ENCODE measurements at places on chromosomes 3 and 15.
A peak's percentile ranks its signal among the peaks of the same experiment; 100 is the strongest.

- DNase-seq = no peak
These were observed 31.4 kb upstream of the CACNA2D2 start for GRCh38 chr3:50534681-50535330.

DNA sequence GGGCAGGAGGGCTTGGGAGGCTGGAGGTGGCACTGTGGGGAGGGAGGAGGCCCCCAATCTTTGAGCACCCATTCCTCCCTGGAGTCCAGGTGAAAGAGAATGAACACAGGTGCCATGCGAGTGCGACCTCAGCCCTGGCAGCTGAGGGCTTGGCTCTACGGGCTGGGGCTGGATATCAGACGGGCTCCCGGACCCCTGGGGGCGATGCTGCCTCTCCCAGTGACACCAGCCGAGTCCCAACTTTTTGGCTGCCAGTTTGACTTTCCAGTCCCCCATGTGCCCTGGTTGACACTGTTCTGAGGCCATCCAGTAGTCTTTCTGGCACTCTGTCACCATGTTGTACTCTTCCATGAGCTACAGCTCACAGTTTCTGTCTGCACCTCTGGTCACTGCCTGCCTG lies 1.2 kb downstream of the VILL start:
- no peak for DNase-seq

- DNase-seq = no peak
These were observed 142.0 kb upstream of the ATP2B2 start for GRCh38 chr3:10647376-10647775.

GRCh38 chr3:121943431-121943830 lies 49.2 kb downstream of the SLC15A2 start:
- DNase-seq = no peak

DNA sequence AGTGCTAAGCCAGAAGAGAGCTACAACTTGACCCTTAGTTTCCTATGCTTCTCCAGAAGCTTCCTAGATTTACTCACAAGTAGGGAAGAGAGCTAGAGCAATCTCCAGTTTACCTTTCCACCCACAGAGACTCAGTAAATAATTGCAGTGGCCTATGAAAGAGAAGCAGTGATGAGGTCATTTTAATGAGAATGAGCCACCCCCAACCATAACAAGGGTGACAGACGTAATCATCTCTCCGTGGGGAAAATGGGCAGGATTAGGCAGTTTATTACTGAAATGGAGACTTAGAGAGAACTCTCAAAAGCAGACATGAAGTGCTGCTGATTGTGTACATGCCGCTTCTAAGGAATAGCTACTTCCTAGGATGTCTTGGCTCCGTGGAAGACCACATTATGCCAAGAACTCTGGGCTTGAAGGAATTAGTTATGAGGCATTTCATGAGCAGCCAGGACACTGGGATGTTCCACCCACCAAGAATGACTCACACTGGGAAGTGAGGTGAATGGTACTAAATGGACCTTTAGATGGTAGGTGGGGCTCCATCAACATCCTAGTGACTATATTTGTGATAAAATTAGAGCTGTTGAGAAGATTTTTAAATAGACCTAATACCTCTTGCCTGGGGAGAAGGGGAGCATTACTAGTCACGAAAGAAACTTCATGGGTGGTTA lies 160.9 kb downstream of the EDEM1 start:
- no peak for DNase-seq

- peak; percentile 43 for DNase-seq
These were observed 188.7 kb upstream of the LINGO1 start for GRCh38 chr15:77821188-77821958.

DNA sequence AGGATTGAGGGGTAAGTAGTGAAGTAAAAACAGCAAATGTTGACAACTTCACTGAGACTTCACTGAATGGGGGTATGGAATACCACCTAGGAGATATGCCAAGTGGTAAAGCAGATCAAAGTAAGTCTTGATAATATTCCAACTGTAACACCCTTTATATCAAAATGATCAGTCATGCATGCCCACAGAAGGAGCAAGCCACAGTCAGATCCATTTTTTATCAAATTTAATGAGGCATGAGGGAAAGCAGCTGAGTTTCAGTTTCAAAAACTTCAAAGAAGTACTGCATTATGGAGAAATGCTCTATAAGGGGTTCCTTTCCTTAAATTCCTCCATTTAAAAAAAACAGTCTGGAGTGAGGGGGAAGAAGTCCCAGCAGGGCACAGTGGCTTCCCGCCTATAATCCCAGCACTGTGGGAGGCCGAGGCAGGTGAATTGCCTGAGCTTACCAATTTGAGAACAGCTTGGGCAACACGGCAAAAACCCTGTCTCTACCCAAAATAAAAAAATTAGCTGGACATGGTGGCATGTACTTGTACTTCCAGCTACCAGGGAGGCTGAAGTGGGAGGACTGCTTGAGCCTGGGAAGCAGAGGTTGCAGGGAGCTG lies 56.9 kb downstream of the TJP1 start:
- DNase-seq = no peak

DNA sequence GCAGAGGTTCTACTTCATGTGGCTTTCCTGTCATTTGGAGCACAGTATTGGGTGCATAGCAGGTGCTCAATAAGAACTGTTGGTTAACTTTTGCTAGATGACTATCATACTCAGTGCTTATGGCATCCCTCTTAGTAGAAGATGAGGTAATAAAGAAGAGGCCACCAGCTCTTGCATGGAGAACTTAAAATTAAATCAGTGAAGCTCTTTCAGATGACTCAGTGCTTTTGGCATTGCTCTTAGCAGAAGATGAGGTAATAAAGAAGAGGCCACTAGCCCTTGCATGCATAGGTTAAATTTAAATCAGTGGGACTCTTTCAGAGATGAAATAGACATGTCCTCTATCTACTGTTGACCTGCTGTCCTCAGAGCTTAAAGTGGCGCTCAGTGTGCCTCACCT lies 109.4 kb upstream of the FGF7 start:
- no peak for DNase-seq

DNA sequence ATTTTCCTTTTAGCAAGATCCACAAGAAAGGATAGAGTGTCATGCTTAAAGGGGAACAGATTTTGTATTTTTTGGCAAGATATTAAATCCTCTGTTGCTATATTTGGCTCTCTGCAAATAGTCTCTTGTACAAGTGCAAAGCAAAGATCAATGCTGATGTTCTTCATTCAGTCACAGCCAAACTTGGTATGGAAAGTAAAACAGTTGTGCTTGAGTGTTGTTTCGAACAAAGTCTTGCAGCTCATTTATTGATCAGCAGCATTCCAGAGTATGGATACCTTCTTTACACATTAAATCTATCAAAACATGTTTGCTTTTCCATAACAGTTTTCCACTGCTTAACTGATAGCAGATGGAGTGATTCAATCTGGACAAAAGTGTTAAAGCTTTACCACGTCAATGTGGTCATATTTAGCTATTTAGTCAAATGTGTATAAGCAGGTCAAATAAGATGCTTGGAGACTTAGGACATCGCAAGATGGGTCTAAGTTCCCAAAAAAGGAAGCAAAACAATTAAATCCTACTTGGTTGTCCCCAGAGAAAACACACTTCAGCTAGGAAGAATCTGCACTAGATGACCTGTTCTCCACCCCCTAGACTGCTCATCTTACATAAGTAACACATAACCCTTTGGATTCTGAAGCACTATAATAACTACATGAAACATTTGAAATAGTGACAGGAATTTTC lies 52.4 kb downstream of the VGLL3 start:
- DNase-seq = no peak

GRCh38 chr3:186189492-186189891 lies 80.6 kb upstream of the ETV5 start:
- DNase-seq = no peak

- DNase-seq = no peak
These were observed 51.3 kb downstream of the CCK start for GRCh38 chr3:42214565-42215283.

- peak; percentile 64 for DNase-seq
These were observed 69.0 kb downstream of the RAB7A start for GRCh38 chr3:128794770-128795649.

- DNase-seq = no peak
These were observed 170.7 kb downstream of the OCA2 start for GRCh38 chr15:27928386-27928785.

DNA sequence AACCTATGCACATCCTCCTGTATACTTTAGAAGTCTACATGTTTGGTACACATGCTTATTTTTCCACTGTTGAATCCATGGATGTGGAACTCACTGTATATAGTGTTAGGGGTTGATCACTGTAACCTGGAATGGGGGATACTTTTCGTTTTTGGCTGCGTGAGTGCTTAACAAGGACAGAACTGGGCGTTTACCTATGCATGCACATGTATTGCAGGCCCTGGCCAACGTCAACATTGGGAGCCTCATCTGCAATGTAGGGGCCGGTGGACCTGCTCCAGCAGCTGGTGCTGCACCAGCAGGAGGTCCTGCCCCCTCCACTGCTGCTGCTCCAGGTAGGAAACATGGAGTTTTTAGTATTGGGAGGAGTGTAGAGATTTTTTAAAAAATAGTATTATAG lies 2.3 kb downstream of the RPLP1 start:
- no peak for DNase-seq

DNA sequence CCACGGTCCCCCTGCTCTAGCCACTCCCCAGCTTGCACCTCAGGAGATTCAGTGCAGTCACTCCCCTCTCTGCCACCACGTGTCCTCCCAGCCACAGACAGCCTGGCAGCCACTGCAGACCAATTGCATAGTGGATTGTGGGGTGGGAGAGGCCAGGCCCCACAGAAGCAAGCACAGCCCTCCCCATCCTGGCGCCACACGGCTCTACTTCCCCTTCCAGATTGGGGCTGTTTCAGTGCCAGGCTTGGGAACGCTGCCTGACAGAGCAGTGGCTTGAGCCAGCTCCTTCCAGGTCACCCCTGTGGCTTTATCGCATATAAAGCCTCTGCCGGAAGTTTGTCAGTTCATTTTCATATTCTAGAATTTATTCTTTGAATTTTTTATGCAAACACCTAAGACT lies 90.7 kb downstream of the TMEM266 start:
- no peak for DNase-seq

GRCh38 chr15:79582650-79583049 lies 150.5 kb downstream of the MINAR1 start:
- DNase-seq = no peak

- peak; percentile 46 for DNase-seq
These were observed 296 bp downstream of the TPRA1 start for GRCh38 chr3:127590282-127590592.

DNA sequence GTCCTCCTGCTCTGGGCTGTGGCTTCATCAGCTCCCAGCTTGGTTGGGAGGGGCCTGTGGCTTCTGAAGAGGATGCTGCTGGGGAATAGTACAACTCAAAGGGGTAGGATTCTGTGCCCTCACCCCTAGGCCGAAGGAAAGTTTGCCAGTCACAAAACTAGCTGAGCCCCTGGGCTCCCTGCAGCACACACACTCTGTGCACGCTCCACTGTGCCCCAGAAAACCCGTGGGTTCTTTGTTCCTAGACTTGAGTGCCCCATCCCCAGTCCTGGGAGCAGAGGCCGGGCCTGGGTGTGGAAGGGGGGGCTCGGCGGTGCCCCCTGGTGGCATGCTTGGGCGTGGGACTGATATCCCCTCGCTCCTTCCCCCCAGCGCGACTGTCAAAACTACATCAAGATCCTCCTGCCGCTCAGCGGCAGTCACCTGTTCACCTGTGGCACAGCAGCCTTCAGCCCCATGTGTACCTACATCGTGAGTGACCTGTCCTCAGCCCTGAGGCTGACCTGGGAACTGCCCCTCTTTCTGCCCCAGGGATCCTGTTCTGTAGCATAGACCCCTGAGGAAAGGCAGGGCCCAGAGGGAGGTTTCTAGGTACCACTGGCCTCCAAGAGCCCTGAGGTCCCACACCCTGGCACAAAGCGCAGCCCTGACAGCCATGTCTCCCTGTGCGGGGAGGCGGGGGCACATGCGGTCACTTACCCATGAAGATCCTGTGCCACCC lies 14.2 kb downstream of the CIB1 start:
- DNase-seq = peak; percentile 61

DNA sequence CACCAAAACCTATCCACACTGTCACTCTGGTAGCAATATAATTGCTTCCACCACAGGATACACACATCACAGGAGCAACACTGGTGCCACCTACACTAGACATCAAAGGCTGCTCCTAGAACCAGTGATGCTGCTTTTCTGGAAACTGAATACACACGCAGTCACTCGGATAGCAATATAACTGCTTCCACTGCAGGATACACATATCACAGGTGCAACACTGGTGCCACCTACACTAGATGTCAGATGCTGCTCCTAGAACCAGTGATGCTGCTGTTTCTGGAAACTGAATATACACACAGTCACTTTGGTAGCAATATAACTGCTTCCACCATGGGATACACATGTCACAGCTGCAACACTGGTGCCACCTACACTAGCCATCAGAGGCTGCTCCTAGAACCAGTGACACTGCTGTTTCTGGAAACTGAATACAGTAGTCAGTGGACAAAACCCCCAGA lies 6.9 kb upstream of the TNFSF10 start:
- DNase-seq = peak; percentile 52

GRCh38 chr3:114420072-114420471 lies 126.2 kb downstream of the TIGIT start:
- no peak for DNase-seq

- DNase-seq = no peak
These were observed 220.5 kb downstream of the SQOR start for GRCh38 chr15:45855210-45855906.

GRCh38 chr15:100973351-100974111 lies 54.4 kb downstream of the LRRK1 start:
- DNase-seq = no peak

DNA sequence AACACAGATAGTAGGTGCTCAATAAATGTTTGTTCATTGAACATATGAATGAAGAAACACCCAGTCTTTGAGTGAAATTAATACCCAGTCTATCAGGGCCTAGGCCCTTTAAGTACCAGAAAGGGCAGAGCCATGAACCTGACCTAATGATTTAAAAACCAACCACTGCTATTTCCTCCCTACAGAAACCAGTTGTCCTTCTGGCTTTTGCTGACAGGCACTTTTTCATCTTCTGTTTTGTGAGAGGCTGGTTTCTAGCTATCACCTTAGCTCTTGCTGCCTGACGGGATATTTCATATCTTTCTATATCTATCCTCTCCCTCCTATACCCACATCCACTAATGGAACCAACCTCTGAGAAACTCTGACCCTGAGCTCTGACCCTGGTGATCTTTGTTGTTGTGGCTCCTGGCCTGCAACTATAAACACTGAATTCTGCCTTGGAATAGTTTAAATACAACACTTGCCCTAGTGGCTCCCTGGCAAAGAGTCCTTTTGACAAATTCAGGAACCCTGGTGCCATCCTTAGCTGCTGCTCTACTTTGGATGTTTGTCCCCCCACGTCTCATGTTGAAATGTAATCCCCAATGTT lies 4.1 kb upstream of the AHSG start:
- no peak for DNase-seq

GRCh38 chr15:66706225-66706732 lies 4.2 kb downstream of the SMAD6 start:
- DNase-seq = no peak

GRCh38 chr3:30324587-30324986 lies 281.8 kb upstream of the TGFBR2 start:
- no peak for DNase-seq

GRCh38 chr3:196016485-196016884 lies 65.4 kb downstream of the TFRC start:
- no peak for DNase-seq

Measured in DND-41 (cell line).